ENCODE measurements at places on chromosomes 2 and 18.

GRCh38 chr2:136111711-136112110 lies 6.2 kb downstream of the CXCR4 start:
- no peak for DNase-seq

GRCh38 chr2:160324161-160324800 lies 124.2 kb upstream of the ITGB6 start:
- DNase-seq, result peak; percentile 54

DNA sequence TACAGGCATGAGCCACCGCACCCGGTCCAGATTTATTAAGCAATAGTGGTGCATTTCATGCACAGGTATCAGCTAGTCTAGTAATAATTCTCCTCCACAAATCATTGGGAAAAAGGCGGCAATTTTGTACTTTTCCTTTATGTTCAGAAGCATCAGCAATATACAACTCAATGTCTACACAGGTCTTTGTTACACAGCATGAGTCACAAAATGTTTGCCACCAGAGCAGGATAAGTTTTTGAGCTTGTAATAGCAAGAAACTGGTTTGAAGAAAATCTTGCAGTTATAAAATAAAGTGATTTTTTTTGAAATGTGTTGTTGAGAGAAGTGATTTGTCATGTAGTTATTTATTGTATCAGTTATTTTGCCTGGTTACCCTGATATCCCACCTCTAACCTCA lies 4.8 kb upstream of the ITPRIPL1 start:
- no peak for DNase-seq

- no peak for DNase-seq
Observed at GRCh38 chr2:226585130-226585561, 214.5 kb downstream of the IRS1 start.

DNA sequence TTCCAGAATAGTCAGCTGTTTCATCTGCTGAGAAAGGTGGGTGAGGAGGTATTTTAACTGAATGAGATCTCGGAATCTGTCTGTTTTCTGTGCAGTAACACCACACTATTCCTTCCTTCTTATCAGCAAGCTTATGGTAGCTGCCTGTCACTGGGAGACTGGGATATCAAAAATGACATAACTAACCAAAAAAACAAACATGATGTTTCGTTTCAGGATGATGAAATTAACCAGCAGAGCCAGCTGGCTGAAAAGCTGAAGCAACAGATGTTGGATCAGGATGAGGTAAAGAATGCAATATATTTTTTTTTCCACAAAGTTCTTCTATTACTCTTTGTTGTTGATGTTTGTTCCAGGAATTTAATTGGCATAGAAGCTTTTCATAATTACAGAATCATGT lies 59.8 kb upstream of the LYPD6B start:
- no peak for DNase-seq

GRCh38 chr2:101951296-101951695 lies 40.5 kb upstream of the IL1R2 start:
- no peak for DNase-seq

- DNase-seq, result peak; percentile 46
Observed at GRCh38 chr2:15748736-15749323, 157.2 kb downstream of the DDX1 start.

DNA sequence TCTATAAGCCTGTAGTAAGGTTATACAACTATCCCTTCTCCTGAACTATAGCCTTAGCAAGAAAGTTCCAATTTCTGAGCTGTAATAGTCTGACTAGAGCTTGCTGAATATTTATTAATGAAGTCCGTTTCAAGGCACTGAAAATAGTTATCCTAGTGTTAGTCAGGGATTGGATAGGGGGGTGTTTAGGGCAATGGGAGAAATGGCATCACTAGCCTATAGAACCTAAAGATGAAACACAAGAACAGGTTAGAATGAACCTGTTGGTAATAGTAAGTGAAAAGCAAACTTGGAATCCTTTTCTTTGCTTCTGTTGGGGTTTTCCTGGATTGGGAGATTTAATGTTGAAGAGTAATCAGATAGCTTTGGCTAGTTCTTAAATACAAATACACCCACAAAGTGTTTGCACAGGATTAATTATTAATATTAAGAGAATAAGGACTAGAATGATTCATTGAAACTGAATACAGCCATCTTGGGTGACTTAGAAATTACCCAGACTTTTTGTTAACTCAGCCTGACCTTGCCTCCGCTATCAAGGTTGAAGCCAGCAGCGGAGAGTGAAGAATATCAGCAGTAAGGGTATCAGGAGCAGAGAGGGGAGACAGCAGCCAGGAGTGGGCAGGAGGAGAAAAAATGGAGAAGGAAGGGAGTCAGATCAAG lies 14.4 kb downstream of the CCNT2 start:
- DNase-seq, result peak; percentile 54

DNA sequence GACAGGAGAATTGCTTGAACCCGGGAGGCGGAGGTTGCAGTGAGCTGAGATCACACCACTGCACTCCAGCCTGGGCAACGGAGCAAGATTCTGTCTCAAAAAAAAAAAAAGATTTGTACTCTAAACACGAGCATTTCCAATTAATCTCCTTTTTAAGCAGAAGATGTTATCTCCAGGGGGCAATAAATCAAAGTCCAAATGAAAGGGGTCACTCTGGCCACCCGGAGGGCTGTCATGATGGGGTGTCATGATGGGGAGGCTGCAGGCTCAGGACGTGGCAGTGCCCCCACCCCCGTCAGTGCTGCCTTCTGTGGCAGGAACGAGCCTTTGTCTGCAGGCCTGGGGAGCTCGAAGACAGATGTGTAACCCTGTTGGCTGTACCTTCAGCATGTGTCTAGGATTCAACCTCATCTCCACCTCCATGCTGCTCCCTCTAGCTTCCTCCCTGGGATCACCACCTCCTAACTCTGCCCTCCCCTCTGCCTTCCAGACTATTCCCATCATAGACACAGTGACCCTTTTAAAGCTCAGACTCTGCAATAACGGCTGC lies 76.9 kb upstream of the YWHAQ start:
- no peak for DNase-seq

DNA sequence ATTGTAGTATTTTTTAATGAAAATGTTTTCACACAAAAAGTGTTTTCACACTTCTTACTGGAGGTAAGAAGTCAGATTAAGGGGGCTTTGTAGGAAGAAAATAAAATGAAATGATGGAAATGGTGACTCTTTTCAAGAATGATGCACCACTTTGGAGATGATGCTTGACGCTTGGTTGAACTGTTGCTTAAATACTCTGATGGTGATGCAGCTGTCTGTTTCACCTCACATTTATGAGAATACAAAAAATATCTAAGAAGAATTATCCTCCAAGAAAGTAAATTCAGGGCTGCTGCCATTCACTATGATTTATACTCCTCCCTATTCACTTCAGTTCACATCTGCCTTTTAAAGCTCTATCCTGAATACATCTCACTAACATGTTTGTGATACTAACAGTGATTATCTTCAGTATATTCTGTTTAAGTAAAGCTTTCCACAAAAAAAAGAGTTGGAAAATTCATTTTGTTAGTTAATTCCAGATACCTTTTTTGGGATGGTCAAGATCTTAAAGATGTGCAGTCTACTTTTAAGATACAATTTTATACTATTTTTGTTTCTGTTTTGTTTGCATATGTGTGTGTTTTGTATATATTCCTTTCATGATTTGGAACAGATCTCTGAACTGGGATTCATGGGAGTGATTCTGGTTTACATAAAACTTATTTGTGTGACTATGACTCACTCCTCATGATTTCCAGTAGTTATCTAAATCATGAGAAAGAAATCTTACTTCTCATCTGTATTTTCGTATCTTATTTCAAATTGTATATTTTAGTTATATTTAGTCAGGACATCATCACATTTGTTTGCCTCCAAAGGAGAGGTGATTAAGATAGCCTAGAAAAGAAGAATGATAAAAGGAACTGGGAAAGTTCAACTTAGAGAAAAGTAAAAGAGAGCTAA lies 53.1 kb downstream of the SLC39A10 start:
- DNase-seq, result no peak

DNA sequence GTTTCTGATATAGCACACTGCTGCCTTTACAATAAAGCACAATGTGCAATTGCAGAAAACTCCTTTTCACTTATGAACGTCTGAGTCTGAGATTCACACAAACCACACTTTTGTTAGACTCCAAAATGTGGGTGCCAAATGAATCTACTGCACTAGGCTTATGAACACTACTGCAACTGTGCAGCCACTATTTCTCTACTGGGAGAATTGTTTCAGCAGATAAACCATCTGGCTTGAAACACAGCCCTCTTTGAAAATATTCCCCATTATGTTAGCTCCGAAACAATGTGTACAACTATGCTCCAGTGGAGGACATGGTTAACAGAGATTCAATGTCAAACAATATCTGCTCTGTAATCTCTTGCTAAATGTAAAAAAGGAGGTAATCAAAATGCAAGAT lies 188.7 kb upstream of the ZEB2 start:
- no peak for DNase-seq

- DNase-seq, result peak; percentile 98
Observed at GRCh38 chr18:49021433-49022129, 70.8 kb upstream of the SMAD7 start.

DNA sequence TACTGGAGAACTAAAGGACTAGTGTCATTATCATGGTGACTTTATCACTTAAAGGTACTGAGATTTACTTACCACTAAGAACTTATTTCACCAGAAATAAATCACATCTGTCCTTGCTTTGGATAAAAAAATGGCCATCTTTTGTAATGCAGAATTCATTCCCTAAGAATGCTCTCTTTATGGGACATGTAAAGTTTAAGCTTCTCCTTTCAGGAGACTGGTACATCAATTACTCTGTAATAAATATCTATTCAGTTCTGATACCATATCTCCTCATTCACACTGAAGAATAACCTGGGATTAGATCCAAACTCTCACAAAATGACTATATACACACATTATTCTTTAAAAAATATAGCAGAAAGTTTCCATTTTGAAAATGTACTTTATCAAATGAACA lies 24.4 kb downstream of the TMEM163 start:
- no peak for DNase-seq

- DNase-seq, result no peak
Observed at GRCh38 chr18:2304378-2305175, 266.7 kb downstream of the METTL4 start.

DNA sequence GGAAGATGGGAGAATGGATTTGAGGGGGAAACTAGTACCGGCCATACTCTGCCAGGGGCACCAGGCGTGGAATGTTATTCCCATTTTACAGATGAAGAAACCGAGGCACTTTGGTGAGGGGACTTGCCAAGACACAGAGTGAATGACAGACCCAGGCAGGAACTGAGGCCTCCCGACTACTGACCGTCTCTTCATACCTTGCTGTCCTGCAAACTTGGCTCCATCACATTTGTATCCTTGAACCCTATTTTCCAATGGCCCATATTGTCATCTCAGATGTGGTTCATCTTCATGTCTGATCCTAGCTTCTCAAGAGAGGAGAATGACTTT lies 6.2 kb upstream of the TFCP2L1 start:
- DNase-seq, result no peak

- no peak for DNase-seq
Observed at GRCh38 chr2:80560326-80560725, 255.8 kb upstream of the LRRTM1 start.

GRCh38 chr2:142722569-142722968 lies 154.9 kb upstream of the KYNU start:
- no peak for DNase-seq

- no peak for DNase-seq
Observed at GRCh38 chr18:58226429-58226828, 182.4 kb downstream of the NEDD4L start.

GRCh38 chr2:209097168-209097567 lies 326.7 kb upstream of the MAP2 start:
- DNase-seq, result no peak

GRCh38 chr2:223601932-223602666 lies at the start of gene SCG2:
Gene SCG2 (minus strand): TSS chr2:223602361. CDS start chr2:223599282, 3,079 bp downstream.
- peak; percentile 48 for DNase-seq

GRCh38 chr2:196513796-196514526 lies 125.6 kb upstream of the CCDC150 start:
- DNase-seq, result no peak

DNA sequence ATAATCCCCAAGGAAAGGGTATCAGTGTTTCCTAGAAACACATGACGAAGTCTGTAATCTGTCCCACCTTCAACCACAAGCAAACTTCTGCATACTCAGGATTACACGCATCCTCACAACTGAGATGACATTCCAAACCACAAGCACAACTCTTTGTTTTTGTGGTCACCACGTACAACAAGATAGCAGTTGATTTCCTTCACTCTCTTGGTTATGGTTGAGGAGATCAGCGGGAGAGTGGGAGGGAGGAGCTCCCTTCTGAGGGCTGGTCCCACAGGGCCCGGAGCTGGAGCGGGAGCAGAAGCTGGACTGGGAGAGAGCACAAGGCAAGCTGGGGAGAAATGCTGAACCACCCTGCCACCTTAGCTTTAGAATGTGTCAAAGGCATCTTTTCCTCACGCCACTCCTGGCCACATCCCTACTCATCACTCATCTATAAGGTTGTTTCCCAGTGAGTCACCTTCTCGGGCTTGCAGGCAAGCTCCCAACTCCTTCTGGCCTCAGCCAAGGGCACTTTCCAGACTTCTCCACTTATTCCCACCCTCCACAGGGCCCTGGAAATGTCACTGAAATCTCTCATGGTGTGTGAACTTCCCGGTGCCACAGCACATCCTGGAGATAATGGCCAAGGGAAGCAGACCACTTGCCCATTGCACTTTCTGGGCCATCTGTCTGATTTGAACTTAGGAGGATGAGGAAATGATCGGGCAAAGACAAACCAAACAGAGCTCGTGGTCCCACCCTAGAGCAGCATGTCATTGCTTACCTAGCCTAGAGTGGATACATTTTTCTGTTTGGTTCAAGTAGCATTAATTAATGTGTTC lies 98.9 kb upstream of the LGALSL start:
- no peak for DNase-seq

GRCh38 chr2:70321370-70321769 lies 19.5 kb upstream of the FAM136A start:
- no peak for DNase-seq

- no peak for DNase-seq
Observed at GRCh38 chr2:39606585-39606984, 59.1 kb upstream of the TMEM178A start.
